NCI-H526 (cell line): ENCODE measurements at places on chromosomes 12 and 14.
A peak's percentile ranks its signal among the peaks of the same experiment; 100 is the strongest.

GRCh38 chr14:101183376-101184103 is 280.0 kb upstream of the RTL1 start:
- DNase-seq: no peak

- no peak for DNase-seq
Observed at GRCh38 chr12:114213055-114213581, 192.8 kb downstream of the TBX5 start.

DNA sequence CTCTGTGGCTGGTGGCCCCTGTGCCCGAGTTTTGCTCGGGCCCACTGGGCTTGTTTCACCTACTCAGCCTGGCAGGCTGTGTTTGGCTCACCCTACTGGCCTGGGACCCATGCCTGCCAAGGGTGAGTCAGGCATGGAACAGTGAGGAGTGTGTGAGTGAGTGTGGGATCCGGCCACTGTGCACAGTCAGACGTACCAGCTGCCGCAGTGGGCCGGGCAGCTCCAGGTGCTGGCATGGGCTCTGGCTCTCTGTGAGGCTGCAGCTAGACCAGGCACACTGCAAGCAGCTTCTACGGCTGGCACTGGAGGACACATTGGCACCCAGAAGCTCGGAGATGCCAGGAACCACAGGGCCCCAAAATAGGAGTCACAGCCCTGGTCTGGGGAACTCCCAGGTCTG is 40.6 kb downstream of the HSD17B6 start:
- no peak for DNase-seq

DNA sequence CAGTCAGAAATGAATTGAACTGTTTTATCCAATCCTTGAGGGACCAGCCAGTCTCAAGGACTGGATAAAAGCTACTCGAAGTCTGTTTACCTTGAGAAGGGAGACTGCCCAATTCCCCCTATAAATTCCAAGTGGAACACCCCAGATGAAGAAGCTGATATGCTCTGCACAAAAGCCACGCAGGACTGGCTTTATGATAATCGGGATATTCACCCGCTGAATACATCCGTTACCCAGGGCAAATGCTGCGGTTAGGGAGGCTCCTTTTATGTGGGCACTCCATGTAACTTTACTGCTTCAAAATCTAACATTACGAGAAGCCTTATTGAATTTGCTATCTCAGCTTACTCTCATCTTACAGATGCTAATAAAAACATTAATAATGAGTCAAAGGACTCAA is 119.1 kb downstream of the DENND5B start:
- DNase-seq: no peak

GRCh38 chr12:12899530-12900380 is 8.4 kb downstream of the GPRC5A start:
- DNase-seq: no peak

- DNase-seq: no peak
Observed at GRCh38 chr14:75318353-75318752, 39.7 kb downstream of the FOS start.

GRCh38 chr12:89733579-89734201 is 25.1 kb upstream of the ATP2B1 start:
- DNase-seq: no peak

- peak; percentile 6 for DNase-seq
Observed at GRCh38 chr12:56084958-56085543, 5.1 kb downstream of the ERBB3 start.

DNA sequence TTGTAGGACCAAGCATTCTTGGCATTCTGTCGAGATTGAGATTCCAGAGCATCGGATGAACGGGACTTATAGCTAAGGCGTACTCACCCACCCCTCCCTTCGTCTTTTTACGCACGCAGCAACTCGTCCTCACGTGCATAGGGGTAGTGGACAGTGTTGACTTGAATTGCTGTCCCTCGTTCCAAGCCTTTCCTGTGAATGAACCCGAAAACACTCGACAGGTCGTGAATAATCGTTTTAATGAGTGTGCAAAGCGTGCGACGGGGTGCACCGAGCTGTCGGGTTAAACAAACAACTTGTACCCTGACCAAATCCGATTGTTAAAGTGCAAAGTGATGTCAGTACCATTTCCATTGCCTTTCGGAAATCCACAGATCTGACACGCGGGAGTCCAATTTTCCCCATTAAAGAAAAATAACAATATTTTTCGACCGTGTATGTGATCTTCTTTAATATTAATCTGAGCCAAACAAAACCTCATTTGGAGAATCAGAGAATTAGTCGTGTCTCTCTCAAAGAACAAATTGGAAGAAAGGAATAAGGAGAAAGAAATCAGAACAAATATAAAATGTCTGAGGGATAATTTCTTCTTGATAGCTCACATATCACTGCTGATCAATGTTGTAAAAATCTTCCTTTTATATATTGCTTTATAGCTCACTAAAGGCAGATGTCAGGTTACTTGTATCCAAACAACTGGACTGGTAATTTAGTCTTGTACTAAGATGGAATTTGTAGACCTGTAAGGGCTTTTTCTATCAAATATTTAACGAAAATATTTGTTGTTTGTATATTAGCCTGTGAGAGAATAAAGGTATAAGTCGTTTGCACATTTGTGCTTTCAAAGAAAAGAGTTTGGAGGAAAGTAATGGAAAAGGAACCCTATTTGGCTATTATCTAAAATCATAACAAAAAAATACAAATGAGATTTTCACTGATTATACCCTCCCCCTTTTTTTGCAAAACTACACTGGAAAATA is 11.8 kb downstream of the FOXG1 start:
- DNase-seq: no peak

DNA sequence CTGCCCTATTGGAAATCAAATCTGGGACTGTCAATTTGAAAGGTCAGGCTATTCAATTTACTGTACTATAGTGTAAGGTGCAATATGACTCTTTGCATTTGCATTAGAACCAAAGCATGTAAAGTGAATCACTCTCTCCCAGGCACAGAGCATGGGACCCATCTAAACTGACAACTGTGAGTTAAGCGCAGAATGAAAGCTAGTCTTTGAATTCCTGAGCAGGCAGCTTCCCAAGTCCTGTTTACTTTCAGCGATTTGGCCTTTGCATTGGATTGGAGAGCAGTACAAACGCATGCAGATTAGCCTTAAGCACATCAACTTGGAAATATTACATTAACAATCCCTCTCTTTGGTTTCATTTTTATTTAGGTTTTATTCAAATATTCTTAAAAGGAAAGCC is 74.6 kb downstream of the RERG start:
- peak; percentile 75 for DNase-seq

DNA sequence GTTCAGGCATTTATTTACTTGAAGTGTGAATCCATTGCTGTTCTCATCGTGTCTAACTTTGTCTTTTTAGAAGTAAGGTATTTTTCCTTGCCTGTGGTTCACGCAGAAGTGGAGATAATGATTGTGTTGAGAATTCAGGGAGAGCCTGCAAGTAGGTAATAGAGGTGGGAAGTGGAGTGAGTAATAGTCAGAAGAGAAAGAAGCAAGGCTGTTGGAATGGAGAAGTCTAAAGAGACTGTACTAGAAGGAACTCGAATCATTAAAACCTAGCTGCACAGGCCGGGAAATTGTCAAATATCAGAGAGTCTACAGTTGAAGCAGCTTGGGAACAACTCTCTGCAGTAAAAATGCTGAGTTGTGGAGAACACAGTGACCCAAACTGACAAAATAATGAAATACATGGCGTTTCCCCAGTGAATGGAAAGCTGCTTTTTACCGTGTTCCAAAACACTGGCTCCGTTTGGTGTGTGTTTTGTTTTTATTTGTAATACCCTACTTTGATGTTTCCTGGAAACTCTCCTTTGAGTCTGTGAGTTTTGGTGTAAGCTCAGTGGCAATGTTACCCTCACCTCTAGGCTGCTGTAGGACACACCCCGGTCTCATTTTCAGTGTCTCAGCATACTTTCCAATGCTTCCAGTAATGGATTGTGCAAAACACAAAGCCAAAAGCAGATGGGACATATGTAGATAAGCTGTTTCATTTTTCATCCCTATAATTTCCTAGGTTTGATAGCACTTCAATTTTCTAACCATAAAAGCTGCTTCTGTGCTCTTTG is 146.6 kb downstream of the CRADD start:
- DNase-seq: no peak

GRCh38 chr14:105529569-105530284 is 3.3 kb downstream of the TMEM121 start:
- DNase-seq: no peak

GRCh38 chr14:70902184-70902583 is 5.1 kb upstream of the PCNX1 start:
- DNase-seq: no peak

- no peak for DNase-seq
Observed at GRCh38 chr12:88703790-88704189, 123.5 kb upstream of the KITLG start.

- DNase-seq: peak; percentile 76
Observed at GRCh38 chr12:7439579-7440505, 4.1 kb downstream of the CD163L1 start.

- no peak for DNase-seq
Observed at GRCh38 chr12:98699586-98699985, 54.5 kb downstream of the APAF1 start.
